ENCODE measurements at places on chromosomes 4 and X.

GRCh38 chrX:124256216-124256615, 76.2 kb upstream of the TEX13D start:
- no peak for DNase-seq

- DNase-seq = no peak
These were observed 292.6 kb downstream of the IQCM start for GRCh38 chr4:149523039-149523438.

DNA sequence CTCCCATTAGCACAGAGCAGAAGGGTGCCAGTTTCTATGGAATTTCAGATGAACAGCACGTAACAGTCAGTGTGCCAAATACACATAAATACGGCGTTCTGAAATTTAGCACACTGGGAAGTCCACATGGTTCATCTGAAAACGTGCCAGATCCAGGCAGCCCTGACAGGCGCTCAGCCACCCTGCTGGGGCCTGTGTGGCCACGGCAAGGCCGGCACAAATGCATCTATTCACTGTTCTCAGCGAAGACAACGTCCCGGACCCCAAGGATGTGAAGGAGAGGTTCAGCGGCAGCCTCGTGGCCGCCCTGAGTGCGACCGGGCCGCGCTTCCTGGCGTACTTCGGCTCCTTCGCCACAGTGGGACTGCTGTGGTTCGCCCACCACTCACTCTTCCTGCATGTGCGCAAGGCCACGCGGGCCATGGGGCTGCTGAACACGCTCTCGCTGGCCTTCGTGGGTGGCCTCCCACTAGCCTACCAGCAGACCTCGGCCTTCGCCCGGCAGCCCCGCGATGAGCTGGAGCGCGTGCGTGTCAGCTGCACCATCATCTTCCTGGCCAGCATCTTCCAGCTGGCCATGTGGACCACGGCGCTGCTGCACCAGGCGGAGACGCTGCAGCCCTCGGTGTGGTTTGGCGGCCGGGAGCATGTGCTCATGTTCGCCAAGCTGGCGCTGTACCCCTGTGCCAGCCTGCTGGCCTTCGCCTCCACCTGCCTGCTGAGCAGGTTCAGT, 15.6 kb downstream of the DGKQ start:
- DNase-seq = no peak

- DNase-seq = peak; percentile 60
These were observed 147.1 kb downstream of the NHS start for GRCh38 chrX:17521871-17522693.

DNA sequence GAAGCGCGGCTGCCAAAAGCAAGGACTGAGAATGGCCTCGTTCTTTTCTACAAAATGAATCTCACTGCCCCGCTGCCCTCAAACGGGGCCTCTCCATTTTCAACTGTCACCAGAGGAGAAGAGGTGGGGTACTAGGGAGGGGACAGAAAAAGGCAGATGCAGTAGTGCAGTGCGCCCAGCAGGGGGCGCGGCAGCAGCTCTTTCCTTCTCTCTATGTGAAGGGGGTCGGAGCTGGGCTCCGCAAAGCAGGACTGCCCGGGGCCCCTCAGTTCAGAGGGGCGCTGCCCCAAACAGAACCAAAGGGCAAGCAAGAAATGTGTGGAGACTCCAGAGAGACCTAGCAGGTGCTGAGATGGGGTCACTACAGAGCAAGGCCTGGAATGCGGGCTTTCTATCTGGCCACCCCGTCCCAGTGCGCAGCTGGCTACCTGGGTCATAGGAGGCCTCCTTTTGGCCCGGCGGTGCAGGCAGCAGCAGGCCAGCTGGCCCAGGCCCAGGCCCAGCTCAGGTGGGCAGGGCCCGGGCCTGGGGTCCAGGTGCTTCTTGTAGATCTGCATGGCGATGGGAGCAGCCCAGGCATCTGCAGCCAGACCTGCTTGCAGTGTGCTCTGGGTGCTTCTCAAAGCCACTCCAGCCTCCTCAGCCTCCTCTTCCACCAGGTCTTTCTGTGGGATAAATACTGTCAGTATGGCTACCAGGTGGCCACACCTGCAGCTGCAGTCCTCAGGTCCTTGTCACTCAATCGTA, 5.9 kb downstream of the IRAK1 start:
- DNase-seq = no peak

- no peak for DNase-seq
These were observed 144.1 kb downstream of the PACRGL start for GRCh38 chr4:20844311-20844710.

- no peak for DNase-seq
These were observed 36.3 kb downstream of the MGARP start for GRCh38 chr4:139243448-139244365.

DNA sequence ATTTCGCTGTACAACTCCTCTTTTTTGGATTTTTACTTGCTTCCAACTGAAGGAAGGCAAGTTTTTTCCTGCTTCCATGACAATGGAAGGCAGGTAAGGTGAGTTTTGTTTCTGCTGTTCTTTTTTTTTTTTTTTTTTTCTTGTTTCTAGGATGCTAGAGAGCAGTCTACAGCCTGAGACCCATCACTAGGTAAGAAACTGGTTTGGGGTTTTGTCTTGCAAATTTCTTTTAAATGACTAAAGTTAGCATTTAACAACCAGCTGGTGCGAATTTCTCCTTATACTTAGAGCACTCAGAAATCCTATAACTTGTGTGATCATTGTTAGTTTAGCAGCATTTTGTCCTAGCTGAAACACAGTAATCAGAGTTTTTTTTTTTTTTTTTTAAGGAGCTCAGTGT, 378.4 kb upstream of the CNKSR2 start:
- no peak for DNase-seq

DNA sequence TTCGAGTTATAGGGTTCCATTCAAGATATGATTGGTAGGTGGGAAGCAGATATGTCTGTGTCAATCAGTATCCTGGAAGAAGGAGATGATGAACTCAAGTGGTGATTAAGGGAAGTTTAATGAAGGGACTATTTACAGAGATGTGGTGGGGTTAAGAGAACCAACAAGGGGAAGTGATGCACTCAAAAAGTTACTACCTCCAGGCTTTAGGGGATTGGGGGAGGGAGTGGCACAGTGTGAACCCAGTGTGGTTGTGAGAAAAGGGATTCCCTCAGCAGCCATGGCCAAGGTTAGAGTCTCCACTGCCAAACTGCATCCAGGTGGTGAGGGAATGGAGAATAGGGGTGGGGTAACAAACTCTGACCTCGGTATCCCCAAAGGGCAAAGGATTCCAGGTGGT, 27.9 kb downstream of the PKD2 start:
- DNase-seq = no peak

GRCh38 chrX:48636776-48637175, 39.5 kb downstream of the WDR13 start:
- no peak for DNase-seq

DNA sequence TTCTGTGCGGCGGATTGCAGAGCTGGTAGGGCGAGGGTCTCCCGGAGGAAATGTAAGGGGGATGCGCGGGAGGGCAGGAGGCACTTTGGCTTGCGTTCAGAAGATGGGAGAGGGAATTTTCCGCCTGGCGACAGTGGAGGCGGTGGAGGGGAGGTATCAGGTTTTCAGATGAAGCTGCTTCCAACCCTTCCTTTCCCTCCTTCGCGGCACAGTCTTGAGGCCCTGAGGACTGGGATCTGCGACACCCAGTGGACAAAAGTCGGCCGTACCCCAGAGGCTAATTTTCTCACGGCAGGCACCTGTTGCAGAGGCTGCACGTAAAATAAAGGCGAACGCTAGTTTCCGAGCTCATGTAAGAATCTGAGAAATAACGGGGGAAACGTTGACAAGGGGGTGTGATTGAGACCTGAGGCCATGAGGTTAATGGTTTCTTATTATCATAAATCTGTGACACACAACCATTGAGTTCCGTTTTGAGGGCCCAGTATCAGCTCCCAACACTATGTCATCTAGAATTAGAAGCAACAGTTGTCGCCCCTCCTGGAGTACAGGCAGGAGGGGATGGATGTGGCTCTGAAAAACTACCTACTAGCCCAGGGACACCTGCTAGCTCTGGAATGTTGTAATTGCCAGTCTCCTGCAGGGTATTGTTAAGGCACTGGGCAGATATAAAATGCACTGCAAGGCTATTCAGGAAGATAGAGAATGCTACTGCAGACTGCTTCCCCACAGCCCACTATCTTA, 1.1 kb downstream of the ZCCHC18 start:
- DNase-seq = peak; percentile 66

DNA sequence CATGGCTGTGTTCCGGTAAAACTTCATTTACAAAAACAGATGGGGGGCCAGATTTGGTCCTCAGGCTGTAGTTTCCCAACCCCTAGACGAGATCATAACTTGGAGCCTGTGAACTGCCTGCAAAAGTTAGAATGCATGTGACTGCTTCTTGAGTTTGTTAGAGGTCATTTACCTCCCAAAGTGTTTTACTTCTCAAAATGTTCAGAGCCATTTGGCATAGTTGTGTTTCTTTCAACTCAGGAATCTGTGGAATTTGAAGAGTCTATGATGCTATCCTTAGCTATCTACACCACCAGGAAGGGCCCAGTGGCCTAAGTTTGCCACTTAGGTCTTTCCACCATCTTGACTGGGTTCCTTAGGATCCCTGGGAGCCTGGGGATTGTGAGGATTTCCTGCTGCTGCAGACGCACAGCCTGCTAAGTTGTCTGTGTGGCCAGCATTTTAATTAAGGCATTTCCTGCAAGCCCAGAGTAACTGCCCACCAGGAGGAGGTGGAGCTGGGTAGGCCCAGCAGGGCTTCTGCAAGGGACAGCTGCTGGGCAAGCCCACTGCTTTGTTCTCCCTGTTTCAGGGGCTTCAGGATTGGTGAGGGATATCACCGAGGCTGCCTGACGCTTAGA, 53.1 kb downstream of the CCNI start:
- peak; percentile 57 for DNase-seq

GRCh38 chrX:154549766-154550165, 2.3 kb downstream of the IKBKG start:
- no peak for DNase-seq

DNA sequence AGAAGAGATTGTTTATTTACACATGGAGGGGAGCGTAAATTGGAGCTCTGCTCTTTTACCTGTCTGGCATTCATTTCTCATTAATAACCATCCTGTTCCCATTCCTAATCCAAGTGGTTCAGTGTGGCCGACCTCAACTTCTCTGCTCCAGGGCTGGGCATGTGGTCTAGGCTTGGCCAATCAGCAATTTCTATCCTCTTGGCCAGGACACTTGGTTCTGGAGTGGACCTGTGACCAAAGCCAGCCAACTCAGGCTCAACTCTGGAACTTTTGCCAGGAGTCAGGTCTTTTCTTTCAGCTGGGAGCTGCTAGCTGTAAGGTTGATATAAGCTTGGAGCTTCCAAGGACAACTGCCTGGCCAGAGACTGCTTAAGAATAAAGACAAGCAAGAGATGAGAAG, 15.6 kb upstream of the RASL11B start:
- DNase-seq = no peak
